ENCODE measurements at places on chromosomes 1 and 21.

DNA sequence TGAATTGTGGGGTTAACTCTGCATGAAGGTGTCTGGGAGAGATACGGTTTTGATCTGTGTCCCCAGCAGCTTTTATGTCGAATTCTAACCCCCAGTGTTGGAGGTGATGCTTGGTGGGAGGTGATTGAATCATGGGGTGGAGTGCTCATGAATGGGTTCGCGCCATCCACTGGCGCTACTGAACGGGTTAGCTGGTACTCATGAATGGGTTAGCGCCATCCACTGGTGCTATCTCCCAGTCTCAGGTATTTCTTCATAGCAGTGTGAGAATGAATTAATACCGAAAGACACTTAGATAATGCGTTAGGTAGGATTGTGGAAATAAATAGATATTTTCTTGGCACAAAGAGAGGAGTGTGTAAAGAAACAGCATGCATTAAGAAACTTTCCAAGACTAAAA is 32.9 kb upstream of the CLDN8 start:
- DNase-seq = no peak

- DNase-seq = no peak
Observed at GRCh38 chr1:12741946-12742345, 4.1 kb upstream of the CFAP107 start.

DNA sequence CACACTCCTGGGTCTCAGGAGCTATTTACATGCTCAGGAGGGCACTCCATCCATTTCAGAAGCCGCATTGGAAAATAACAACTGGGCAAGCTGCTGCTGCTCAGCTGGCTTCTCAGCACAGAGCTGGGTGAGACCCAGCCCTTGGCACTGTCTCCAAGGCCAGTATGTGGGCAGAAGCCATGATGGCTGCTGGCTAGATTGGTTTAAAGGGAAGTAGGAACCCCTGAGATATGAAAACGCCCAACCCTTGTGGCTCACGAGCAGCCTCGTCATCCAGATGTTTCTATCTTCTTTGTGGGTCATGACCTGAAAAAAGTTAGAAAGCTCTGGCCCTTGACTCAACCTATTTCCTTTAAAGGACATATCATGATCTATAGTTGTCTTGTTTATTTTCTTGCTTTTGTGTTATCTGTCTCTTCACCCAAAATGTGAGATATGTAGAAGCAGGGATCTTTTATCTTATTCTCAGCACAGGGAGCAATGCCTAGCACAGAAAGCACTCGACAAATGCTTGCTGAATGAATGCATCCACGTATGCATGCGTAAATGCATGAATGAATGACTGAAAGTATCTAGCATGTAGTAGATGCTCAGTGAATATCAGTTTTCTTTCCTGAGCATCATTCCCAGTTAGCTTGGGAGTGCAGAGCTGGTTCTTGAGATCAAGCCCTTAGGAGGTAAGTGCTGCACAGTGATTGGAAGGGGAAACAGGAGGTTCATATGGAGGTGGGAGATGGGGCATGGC is 11.6 kb downstream of the MYBPH start:
- DNase-seq = no peak

- no peak for DNase-seq
Observed at GRCh38 chr1:108747898-108748297, 1.4 kb downstream of the STXBP3 start.

GRCh38 chr1:115677182-115677555 is 35.4 kb downstream of the VANGL1 start:
- DNase-seq = peak; percentile 73

GRCh38 chr1:28437264-28437923 is 67.9 kb downstream of the PHACTR4 start:
- peak; percentile 77 for DNase-seq

- DNase-seq = peak; percentile 59
Observed at GRCh38 chr1:223212441-223212840, 69.4 kb upstream of the TLR5 start.

GRCh38 chr1:25456502-25456901 is 25.8 kb downstream of the MACO1 start:
- DNase-seq = no peak

- no peak for DNase-seq
Observed at GRCh38 chr21:45739218-45740087, 95.9 kb downstream of the PCBP3 start.

GRCh38 chr21:36437745-36438128 is 42.2 kb downstream of the CLDN14 start:
- DNase-seq = no peak

Measured in SJCRH30 (cell line).